Stimulated activated naive CD4-positive, alpha-beta T cell treated with Interleukin-2 at 50 U/mL for 16 hours (primary cell): ENCODE measurements at places on chromosomes 6 and 20.

DNA sequence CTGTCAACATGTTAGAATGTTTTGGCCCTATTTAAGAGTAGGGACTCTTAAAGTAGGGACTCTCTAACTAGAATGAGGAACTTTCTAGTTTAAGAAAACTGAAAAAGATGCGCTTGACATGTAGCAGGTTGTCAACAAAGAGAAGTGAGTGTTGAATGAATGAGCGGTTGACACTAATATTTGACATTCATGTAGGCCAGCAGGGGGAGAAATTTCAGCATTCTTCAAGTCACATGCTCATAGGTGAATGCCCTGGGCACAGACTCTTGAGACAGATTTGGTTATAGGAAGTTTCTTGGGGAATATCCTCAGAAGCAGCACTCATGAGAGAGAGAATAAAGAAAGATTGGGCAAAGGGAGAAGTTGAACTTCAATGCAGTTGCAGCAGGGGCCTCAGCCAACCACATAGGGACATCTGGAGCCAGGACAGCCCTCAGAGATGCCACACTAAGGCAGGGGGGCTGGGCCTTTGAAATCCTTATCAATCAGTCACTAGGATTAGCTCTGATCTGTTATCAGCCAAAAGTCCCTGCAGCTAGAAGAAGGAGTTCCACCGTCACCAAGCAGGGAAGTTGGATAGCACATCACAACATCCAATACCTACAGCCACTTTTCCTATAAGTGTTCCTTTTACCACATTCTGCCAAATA is 145.1 kb upstream of the FKBP1C start:
- no peak for DNase-seq

GRCh38 chr6:148222376-148222775 is 120.3 kb upstream of the SASH1 start:
- DNase-seq: no peak

GRCh38 chr6:148364056-148364824 is 21.6 kb downstream of the SASH1 start:
- no peak for DNase-seq

DNA sequence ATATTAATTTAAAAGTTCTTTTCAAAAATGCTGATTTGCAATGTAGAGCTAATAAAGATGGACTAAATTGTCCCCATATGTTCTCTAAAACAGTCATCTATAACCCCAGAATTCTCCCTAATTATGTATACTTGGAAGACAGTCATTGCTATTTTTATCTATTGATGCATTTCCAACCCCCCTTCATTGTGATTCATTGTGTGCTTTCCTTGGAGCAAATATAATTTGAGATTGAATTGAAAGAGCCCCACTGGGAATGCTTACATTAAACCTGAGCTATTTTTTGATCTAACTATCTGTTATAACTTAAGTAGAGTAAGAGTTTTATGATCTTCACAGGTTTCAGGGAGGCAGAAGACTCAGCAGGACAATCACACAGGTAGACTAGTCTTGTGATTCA is 73.7 kb upstream of the PTCHD4 start:
- no peak for DNase-seq

GRCh38 chr20:9999645-10000044 is 35.1 kb upstream of the ANKEF1 start:
- DNase-seq: no peak

DNA sequence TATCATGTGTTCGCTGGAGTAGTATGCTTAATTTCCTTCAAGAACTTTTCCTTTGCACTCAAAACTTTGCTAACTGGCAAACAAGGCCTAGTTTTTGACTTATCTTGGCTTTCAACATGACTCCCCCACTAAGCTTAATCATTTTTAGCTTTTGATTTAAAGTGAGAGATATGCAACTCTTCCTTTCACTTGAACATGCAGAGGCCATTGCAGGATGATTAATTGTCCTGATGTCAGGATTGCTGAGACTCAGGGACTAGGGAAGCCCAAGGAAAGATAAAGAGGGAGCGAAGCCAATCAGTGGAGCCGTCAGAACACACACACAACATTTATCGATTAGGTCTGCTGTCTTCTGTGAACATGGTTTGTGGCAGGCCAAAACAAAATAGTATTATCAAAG is 491.4 kb downstream of the CBLN4 start:
- DNase-seq: no peak

DNA sequence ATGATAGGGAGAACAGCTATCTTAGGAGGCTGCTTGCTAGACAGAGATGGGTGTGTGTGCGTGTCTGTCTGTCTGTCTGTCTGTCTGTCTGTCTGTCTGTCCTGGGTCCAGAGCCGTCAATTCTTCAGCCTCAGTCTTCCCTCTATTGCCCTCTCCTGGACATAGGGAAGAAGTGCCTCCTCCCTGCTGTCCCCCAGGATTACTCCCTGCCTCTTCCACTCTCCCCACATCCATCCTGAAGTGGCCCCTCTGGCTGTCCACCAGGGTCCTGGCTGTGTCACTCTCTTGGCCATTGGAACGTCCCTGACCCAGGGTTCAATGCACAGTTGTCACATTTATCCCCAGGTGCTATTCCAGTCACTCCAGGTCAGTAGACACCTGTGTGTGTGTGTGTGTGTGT is 10.2 kb downstream of the TREML2 start:
- DNase-seq: no peak

DNA sequence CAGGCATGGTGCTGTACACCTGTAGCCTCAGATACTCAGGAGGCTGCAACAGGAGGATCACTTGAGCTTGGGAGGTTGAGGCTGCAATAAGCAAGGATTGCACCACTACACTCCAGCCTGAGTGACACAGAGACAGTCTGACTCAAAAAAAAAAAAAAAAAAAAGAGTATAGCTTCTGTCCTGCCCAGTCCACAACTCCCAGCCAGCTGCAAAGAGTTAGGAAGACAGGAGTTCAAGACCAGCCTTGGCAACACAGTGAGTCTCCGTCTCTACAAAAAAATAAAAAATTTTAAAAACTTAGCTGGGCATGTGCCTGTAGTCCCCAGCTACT is 28.3 kb upstream of the TLDC2 start:
- no peak for DNase-seq

GRCh38 chr6:2816158-2816557 is 25.5 kb downstream of the SERPINB1 start:
- DNase-seq: no peak

- DNase-seq: no peak
These were observed 69.8 kb upstream of the FAM184A start for GRCh38 chr6:119148098-119148824.

- no peak for DNase-seq
These were observed 73.2 kb downstream of the C6orf52 start for GRCh38 chr6:10621213-10621612.

- DNase-seq: no peak
These were observed 194.6 kb upstream of the ARID1B start for GRCh38 chr6:156582509-156582992.

DNA sequence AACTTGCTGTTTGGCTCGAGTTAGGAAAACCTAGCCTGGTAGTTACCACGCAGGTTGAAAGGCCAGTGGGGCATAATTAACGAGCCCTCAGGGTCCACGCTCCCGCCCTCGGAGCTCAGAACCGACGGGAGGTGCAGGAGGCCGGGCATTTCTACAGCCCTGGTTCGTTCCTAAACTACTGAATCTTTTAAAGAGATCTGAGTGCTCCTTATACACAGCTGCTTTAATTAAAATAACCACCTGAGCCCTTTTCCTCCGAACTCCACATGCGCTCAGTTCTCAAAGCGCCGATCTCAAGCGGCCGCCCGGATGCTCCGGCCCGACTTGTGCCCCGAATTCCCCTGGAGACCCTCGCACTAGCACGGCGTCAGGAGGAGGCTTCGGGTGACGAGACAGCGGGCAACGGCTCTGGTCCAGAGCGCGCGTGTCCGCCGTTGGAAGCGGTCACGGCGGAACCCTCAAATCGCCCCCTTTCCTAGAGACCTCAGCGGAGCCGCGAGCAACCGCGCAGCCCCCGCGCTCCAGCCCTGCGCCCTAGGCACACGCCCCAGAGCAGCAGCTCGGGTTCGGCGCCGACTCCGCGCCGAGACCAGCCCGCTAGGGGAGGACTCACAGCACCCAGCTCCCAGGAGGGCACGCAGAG is 397 bp downstream of the WDR27 start:
- DNase-seq: no peak

DNA sequence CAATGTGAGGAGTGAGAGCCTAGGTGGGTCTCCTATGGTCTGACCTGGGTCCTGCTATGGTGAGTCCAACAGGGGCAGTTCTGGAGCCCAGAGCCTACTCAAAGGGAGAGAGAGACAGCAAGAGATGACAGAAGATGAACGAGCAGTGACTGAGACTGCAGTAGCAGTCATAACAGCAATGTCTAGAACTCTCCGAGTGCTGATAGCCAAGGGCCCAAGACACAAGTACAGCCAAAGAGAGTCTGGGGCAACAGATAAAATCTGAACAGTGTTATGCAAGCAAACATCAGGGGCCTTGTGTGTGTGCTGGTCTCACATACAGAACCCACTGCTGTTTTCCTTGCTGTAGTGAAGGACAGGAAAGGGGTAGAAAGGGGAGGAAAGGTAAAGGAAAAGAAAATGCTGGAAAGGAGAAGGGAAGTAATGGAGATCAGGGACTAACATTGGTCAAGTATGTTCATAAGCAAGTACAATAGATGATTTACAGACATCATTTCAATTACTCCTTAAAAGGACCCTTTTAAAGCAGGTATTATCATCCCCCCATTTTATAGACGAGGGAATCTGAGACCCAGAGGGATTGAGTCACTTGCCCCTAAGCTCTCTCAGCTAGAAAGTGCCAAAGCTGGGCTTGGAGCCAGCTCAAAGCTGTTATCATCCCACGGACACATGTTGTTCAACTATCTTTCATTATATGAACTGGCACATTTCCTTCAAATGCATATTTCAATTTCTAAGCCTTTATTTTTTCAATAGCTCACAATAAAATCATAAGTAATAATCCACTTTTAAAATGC is 182.3 kb upstream of the RAB32 start:
- DNase-seq: no peak

DNA sequence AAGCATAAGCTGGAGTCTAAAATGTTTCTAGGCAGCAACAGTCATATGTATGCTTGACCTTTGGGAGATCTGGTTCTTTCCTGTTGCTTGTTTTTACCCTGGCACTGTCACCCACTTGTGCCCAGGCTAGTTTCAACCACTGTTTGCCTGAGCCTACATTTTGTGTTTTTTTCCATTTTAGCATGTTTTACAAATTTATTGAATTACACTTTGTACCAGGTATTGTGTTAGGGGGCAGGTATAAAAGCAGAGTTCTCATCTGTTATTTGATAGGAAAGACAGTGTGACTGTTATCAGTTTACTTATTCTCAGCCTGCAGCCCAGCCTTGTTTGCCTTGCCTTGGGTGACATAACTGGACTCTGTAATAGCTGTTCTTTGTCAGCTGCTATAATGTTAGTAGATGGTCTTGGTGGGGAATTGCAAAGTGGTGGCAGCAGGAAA is 147.0 kb downstream of the CDKAL1 start:
- DNase-seq: no peak

GRCh38 chr6:126040826-126041225 is 54.5 kb downstream of the TRMT11 start:
- DNase-seq: no peak

- DNase-seq: no peak
These were observed 6.7 kb upstream of the LAMP5 start for GRCh38 chr20:9507544-9508239.

DNA sequence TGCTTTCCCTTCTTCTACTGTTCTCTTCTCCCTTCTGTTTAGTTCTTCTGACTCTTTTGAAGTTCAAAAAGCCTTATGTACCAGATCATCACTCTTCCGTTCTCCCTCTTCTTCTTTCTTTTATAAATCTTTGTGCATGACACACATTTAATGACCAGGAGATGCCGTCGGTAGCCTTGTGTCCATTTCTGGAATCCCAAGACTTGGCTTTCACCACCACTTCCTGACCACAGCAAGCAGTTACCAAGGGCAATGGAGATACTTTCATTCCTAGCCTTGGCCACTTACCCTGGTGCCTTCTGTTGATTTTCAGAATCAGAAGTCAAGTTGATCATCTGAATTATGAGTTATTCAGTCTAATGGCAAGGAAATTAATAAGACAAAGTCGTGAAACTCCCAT is 268.5 kb upstream of the QKI start:
- no peak for DNase-seq

DNA sequence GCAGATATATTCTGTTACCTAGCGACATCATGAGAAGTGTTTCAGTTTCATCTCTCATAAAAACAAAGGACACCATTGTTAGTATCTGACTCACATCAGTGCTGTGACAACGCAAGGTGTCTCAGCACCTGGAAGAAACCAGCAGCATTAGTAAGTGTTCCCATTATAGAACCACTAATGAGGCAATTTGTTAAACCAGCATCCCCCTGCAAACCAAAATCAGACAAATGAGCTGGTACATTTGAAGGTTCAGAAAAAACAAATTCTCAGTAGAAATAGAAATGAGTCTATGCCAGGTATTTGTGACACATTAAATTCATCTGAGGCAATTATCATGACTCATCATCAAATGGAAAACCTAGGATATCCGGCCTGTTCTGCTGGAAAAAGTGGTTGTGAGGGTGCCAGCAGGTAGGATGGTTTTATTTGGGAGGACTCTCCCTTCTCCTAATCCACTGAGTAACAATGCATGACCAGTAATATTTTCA is 151.7 kb downstream of the TMEM200A start:
- no peak for DNase-seq

DNA sequence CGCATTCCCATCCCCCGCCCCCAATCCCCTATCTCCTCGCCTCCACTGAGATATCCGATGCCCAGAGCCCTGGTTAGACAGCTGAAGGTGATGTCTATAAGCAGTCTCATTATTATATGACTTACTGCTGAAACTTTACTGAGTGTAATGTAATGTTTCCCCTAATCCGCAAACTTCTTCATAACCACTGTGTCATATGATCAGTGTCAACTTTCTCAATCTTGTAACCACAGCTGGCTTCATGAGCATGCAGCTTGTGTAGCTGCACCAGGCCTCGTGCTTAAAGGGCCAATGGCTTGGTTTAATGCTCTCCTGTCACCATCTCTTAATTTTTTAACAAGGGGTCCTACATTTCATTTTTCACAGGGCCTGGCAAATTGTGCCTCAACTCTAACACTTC is 8.1 kb downstream of the ASIP start:
- no peak for DNase-seq

- no peak for DNase-seq
These were observed 3.6 kb downstream of the C6orf52 start for GRCh38 chr6:10690651-10691445.

GRCh38 chr6:66032626-66033025 is 325.6 kb upstream of the EYS start:
- DNase-seq: no peak
